Ammon's horn (tissue), 1 donor: ENCODE measurements at places on chromosomes 1 and 21.

GRCh38 chr1:244460197-244460596 lies 876 bp upstream of the CATSPERE start:
- no peak for DNase-seq

DNA sequence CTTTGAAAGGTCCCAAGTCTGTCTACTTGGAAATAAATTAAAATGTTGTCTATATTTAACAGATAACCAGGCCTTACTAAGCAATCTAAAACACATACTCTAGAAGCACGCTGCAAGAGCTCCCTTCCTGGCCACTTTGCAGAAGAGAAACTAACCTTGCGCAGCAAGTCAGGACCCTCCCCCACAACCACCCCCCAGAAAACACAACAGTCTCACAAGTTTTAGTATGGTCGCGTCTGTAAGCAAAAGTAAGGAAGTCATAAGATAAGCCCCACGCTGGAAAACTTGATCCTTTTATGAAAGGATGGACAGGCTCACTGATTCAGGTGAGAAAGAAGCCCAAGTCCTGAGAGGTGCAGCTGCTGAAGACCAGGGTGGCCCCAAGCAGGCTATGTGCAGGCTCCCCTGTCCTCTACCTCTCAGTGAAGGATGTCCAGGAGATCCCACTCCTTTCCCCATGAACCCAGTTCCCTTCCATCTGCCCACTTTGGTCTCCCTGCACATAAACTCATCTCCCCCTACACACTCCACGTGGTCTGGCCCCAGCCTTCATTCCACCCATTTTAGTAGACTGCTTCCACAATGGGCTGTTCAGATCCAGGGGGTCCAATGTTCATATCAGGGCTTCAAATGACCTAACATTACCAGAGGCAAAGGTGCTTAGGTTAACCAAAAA lies 23.8 kb downstream of the HIVEP3 start:
- DNase-seq = no peak

GRCh38 chr21:35511696-35512162 lies 462.6 kb upstream of the RUNX1 start:
- DNase-seq = no peak

- peak; percentile 79 for DNase-seq
Observed at GRCh38 chr1:183022202-183023145, 746 bp upstream of the LAMC1 start.

GRCh38 chr1:21783679-21784603 lies 992 bp upstream of the USP48 start:
- DNase-seq = no peak

DNA sequence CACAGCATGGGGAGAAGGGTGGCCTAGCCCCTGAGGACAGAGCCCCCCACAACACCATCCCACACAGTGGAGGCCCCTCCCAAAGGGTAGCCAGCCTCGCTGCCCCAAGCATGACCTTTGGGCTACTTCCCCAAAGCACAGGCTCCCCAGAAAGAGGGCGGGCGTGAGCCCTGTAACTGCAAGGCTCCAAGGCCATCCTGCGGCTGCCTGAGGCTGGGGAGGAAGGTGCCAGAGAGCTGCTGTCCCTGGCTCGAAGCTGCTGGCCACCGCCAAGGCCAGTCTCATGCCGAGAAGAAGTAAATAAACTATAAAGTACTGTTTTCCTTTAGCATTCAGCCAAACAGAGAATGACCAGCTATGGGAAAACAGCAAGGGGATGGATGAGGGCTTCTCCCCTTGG lies 27.5 kb downstream of the UBASH3A start:
- DNase-seq = no peak

- DNase-seq = no peak
Observed at GRCh38 chr1:95558791-95559190, 324.8 kb downstream of the RWDD3 start.

- no peak for DNase-seq
Observed at GRCh38 chr1:15432324-15432723, 5.9 kb upstream of the CTRC start.

GRCh38 chr21:40926238-40926637 lies 79.3 kb upstream of the DSCAM start:
- no peak for DNase-seq

GRCh38 chr1:117575586-117576225 lies 30.1 kb upstream of the TENT5C start:
- DNase-seq = no peak

DNA sequence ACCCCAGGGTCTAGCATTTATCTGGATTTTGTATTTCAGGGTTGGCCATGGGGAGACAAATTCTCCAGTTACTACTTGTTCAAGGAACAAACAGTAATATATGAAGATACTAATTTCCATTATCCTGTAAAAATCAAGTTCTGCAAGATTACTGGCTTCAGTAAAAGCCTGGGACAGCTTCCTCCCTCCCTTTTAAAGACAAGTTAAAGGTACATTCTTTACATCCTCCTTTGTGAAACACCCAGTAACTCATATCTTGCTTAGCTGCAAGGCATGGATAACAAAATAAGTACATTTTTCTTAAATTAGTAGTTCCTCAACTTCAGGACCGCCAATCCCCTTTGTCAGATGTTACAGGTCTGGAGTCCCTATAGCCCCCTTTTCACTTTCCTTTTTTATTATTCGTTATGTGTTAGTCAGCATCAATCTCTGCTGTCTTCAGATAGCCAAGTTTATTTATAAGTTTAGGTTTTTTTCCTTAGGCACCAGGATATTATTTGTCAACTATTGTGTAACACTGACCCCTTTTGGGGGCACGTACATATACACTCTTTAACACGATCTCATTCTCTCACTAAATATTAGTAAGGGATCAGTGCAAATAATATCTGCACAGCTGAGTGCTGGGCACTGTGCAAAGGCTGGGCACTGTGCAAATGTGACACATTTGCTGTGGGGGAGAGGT lies 9.8 kb downstream of the ERRFI1 start:
- no peak for DNase-seq

GRCh38 chr1:16119926-16120325 lies 35.9 kb downstream of the EPHA2 start:
- DNase-seq = no peak

DNA sequence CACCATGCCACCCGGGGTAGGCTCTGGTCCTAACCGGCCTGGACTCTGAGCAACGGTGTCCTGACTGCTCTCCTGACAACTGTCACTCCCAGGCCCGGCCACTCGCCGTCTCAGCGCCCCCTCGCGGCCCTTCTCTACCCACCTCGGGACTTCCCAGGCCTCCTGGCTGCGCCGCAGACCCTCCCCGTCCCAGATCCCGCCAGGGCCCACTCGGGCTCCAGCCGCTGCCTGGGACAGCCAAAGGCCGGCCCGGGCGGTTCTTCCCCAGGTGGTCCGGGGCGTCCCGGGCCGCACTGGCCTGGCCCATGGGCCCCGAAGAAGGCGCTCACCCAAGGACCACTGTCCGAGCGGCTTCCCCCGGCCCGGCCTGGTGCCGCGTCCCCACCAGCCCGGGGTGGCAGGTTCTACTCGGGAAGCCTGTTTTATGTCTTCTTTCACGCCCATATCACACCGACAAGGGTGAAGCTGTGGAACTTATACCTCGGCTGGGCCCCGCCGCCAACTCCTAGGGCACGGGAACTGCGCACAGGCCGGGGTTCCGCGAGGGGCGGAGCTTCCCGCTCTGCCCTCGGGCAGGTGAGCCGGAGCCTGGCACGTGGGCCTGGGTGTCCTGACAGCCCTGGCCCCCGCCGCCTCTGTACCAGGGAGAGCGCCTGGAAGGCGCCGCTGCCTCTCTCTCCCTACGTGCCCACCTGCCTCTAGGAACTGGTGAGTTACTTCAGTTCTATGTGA lies 138.3 kb downstream of the TTLL7 start:
- peak; percentile 83 for DNase-seq

DNA sequence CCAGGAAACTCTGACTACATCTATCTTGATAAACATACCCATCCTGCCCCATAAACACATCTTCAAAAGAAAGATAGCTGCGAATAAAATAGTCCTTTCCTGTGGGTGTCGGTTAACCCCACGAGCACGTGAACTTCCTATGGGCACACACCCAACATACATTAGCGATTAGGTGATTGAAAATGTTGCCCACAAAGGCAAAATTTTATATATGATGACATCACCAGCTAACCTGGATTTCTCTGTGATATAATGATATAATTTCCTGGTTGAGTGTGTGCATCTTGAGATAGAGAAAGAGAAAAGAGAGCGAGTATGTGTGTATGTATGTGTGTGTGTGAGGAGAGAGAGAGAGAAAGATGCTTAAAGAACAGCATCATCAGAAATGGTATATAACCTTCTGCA lies 296.1 kb downstream of the PTPRC start:
- no peak for DNase-seq

DNA sequence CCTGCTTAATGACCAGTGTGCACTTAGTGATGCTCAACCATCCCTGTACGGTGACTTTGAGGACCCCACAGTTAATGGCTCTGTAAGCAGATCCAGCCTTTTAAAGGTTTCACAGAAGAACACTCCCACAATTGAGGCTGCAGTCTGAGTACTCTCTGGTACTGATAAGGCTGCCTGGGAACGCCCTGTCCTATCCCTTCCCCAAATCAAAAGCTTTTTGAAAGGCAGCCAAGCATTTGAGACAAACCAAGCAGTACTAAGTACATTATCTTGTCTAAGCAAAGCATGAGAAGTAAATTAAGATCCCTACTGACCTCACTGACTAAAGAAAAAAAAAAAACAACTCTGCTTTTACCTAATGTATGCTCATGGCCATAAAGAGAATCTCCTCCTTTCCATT lies 60.7 kb downstream of the SH3GLB1 start:
- no peak for DNase-seq

DNA sequence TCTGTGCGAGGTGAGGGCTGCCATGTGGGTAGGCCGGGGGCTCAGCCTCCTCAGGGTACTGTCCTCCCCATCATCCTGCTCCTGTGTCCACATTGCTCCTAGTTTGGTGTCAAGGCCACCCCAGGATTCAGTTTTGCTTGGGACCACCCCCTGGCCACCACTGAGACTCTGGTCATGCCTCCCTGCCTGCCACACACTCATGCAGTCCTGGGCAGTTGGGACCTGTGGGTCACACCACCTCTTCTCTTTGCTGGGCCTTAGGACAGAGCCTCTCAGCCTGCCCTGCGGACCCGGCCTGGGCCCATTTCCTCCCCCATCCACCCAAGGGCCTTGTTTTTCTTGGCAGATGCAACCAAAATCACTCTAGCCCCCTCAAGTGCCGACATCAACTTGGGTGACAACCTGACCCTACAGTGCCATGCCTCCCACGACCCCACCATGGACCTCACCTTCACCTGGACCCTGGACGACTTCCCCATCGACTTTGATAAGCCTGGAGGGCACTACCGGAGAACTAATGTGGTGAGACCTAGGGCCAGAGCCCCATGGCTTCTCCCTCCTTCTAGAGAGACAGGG lies 19.4 kb downstream of the TMEM81 start:
- DNase-seq = no peak

DNA sequence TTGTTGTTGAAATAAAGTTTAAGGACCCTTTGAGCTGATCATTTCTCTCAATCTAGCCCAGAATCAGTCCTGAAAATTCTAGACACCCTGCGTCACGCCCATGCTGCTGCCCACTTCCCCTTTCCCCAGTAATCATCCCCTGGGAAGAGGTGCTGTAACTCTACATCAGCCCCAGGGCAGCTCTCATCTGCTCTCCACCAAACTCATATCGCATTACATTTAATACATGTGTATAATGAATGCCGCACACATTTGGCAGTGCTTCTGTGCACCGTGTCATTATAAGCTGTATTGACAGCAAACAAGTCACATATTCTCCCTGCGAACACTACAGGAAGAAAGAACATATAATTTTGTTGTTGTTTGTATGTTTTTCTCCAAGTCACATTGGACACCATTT lies 539.7 kb upstream of the DAB1 start:
- no peak for DNase-seq

DNA sequence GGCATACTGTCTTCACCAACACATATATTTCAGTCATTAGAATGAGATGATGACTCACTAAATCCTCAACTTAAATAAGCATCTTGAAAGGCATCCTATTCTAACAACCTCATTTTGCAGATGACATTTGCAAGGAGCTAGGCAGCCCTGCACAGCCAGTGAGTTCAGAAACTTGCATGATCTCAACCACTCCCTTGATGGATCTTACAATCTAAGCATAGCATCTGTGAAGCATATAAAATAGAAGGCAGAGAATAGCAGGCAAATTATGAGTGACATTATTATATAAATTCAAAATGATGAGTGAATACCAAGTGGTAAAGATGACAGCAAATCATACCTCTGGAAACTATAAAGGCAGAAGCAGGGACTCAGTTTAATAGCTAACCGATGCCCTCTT lies 31.6 kb downstream of the KRTAP20-3 start:
- no peak for DNase-seq

- DNase-seq = no peak
Observed at GRCh38 chr1:233375653-233376052, 48.1 kb downstream of the MAP3K21 start.

- DNase-seq = no peak
Observed at GRCh38 chr1:147547065-147547464, 5.8 kb downstream of the BCL9 start.

DNA sequence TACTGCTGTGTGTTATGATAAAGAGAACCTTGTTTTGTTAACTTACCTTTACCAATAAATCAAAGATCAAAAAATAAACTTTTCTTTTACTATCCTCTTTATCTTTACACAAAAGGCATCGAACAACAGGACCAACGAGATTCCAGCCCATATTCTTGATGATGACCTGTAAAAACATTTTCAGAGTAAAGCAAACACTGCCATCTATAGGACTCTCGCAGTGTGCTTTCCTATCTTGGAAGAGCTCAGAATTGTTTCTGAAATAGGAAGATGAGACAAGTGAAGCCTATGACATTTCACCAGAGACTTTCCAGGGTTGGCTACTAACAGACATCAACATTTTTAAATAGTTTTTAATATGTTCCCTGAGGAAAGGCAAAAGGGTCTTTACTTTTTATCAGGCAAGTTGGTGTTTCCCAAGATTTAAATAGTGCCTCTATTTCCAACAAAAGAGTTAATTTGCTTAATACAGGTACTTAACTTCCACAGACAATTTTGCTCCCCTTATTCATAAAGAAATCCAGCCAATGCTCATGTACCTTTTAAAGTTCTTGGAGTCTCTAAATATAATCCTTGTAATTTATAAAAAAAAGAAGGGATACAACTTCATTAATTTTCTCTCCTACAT lies 7.3 kb downstream of the GLMN start:
- peak; percentile 72 for DNase-seq

DNA sequence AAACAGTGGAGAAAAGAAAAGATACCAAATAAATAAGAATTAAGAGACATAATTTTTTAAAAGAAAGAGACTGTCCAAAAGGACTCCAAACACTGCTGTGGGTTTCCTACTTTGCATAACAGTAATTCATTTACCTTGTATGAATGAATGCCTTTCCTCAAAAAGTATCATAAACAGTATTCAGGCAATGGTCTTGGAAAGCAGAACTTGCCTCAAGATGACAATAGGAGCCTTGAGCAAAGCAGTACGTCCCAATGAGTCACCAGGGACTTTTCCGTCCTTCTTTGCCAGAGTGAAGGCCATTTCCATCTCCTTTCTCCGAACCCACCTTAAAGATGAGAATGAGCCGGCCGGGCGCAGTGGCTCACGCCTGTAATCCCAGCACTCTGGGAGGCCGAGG lies 186.4 kb downstream of the ZBTB18 start:
- no peak for DNase-seq
